ENCODE measurements at places on chromosomes 6 and 20.
A peak's percentile ranks its signal among the peaks of the same experiment; 100 is the strongest.

DNA sequence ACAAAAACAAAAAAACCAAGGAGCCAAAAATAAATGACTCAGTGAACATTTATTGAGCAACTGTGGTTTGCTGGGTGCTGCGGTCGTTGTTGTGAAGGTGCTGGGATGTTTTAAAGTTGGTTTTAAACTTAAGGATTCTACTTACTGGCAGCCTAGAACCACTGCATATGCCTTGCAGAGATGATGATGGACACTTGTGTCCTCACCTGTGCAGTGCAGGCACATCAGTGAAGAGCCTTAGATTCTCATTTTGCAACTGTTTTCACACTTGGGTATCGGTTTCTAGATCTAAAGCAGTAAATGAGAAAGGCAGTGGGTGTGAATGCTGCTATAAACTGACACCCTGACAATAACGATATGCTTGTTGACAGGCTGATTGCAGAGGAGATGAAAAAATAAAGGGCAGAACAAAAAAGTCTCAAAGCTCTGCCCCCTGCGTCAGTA is 68.8 kb downstream of the UTRN start:
- no peak for DNase-seq

DNA sequence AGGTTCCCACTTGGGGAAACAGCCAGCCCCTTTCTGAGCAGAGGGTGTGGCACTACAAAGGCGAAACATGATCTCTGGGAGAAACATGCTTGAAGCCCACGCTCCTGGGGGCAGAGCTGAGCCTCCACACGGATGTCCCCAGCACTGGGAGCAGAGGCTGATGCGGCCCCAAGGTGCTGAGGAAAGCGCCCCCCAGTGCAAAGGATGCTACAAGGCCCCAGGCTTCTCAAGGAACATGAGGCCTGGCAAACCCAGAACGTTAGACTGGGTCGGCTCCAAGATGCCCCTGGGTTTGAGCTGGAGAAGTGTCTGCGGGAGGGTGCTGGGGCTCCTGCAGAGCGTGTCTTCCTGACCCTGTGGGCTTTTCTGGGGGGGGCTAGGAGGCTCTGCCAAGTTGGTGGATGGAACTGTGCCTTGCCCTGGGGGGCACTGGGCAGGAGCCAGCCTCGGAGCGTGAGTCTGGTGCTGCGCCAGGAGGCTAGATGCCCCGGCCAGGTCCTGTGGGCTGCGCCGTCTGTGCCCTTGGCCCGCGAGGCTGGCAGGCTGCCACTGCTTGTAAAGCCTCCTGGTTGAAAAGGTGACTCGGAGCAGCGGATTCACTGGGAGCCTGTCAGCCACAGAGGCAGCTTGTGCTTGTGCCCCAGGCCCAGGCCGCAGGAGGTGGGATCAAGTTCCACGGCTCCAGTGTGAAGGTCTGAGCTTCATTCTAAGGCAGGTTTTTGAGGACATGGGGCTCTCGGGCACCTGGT is 8.1 kb downstream of the SYNJ2 start:
- DNase-seq, result no peak

GRCh38 chr6:81774542-81774941 is 22.1 kb upstream of the TENT5A start:
- DNase-seq, result no peak

DNA sequence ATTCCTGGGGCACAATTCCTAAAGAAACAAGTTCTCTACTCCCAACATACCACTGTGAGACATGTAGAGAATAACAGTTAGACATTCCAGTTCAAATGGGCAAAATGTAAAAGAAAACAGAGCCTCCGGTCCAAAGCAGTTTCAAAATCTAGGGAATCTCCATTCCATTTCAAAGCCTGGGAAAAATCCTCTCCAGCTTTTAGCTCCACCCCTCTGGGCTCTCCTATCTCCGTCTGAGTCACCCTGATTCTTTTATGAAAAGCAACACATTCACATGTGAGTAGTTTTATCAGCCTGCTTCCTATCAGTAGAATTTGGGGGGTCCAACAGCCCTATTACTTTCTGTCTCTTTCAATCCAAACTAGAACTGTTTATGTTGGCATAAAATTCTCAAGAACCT is 3.7 kb downstream of the CSNK2A1 start:
- no peak for DNase-seq

GRCh38 chr6:134714679-134715078 is 235.2 kb downstream of the ALDH8A1 start:
- no peak for DNase-seq

- DNase-seq, result no peak
Observed at GRCh38 chr6:110653381-110653780, 161.9 kb downstream of the CDK19 start.

DNA sequence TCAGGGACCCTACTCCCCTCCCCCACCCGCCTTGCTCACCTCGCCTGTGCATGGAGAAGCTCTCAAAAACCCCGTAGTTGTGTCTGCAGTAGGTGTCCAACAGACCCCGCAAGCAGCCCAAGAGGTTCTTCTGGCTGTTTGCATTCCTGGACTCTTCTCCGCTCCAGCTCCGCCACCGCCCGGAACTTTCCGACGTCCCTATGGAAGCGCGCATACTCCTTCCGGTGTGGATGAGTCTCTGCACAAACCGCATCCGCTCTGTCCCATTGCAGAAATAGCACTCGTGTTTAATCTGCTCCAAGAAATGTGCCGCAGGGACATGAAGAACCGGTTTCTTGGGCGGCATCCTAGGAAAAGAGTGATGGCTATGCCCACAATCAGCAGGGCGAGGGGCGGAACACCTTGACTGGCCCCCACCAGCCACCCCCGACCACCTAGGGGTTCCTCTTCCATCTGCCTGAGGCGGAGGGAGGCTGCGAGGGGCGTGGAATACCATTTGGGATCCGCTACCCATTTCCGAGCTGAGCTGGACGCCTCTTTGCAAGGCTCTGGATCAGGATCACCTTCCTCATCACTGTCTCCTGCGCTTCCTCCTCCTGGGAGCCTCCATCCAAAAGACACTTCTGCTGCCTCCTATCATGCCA is 20.2 kb downstream of the HLA-DRA start:
- DNase-seq, result no peak

- no peak for DNase-seq
Observed at GRCh38 chr6:52283111-52283510, 1.4 kb downstream of the MCM3 start.

DNA sequence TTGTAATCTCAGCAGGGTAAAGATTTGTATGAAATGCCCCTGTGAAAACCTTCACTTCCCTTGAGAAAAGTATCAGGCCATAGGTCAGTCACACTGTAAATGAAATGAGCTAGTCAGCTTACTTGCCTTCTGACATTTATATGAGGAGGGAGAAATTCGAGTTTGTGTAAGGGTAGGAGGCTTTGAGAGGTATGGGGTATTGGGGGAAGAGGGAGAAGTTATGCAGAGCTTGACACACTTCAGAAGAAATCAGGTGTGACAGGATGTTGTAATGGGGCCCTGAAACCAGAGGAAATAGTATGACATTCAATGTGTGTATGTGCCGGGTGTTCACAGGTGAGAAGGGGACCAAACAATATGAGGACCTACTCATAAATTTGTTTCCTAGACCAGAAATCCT is 64.2 kb upstream of the CCN6 start:
- no peak for DNase-seq

GRCh38 chr6:24489881-24490280 is 503 bp upstream of the GPLD1 start:
- peak; percentile 12 for DNase-seq

DNA sequence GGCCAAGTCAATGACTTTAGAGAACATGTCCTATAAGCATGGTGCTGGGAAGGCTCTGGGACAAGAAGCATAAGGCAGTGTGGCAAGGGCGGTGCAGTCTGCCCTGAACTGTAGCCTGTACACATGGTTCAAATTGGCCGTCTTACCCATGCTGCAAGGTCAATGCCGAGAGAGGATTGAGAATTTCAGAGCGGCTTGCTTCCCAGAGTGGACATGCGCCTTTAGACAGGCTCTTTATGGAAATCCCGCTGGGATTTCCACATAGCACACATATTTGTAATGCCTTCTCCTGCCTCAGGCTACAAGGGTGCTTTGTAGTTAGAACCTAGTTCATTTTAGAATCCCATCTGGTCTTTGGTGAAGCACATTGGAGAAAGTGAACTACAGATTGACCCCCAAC is 36.1 kb upstream of the CEP162 start:
- DNase-seq, result no peak

- DNase-seq, result no peak
Observed at GRCh38 chr20:32622585-32623468, 37.7 kb upstream of the NOL4L start.

GRCh38 chr6:52399511-52400312 is 20.4 kb upstream of the EFHC1 start:
- DNase-seq, result no peak

DNA sequence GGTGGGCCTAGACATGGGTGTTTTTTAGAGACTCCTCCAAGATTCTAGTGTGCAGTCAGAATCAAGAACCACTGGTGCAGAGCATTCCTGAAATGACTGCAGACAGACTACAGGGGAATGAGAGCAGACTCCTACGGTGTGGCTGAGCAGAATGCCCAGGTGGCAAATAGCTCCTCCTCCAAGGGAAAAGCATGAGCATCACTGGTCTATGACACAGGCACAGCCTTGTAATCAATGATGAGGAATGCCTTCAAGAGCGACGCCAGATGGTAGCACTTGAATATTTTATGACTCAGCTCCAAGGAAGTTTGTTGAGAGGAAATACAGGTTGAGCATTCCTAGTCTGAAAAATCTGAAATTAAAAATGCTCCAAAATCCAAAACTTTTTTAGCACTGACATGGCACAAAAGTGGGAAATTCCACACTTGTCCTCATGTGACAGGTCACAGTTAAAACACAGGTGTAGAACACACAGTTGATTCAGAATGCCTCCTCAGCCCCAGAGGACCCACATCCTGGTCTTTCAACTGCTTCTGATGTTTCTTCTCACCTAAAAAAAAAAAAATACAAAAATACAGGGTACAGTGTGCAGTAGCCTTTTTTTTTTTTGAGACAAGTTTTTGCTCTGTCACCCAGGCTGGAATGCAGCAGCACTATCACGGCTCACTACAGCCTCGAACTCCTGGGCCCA is 10.6 kb upstream of the FAM8A1 start:
- DNase-seq, result peak; percentile 75

- no peak for DNase-seq
Observed at GRCh38 chr20:10658051-10658823, 15.6 kb downstream of the JAG1 start.

DNA sequence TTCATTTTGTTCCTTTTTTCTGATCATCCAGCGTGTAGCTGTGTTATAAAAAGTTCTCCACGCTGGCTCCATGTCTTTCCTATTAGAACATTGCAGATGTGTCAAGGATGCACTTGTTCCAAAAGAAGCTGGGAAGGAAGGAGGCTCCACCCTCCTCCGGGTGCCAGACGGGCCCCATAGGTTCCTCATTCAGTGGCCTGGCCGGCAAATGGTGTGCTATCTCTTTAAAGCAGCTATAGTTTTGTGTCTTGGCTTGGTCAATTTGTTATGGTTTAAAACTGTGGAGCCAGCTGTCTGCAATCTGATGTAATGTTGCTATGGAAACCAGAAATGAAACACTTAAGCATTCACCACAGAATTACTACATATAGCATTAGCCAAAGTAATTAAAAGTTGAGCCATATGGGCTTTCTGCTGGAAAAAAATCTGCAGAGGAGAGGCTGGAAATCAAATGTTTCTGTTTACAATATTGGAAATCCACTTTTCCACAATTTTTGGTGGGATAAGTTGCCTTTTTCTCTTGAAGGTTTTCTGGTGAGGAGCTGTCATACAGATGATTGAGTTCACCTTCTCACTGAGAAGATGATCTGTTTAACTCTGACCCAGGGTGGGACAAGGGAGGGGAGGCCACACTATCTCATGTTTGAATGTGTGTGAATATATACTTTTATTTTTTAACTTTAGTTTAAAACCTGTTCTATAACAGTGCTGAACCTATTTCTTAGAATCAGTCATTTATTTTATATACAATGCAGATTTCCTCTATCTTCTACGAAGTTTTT is 167.4 kb downstream of the SASH1 start:
- DNase-seq, result peak; percentile 97

- no peak for DNase-seq
Observed at GRCh38 chr6:156901309-156902019, 124.3 kb downstream of the ARID1B start.

DNA sequence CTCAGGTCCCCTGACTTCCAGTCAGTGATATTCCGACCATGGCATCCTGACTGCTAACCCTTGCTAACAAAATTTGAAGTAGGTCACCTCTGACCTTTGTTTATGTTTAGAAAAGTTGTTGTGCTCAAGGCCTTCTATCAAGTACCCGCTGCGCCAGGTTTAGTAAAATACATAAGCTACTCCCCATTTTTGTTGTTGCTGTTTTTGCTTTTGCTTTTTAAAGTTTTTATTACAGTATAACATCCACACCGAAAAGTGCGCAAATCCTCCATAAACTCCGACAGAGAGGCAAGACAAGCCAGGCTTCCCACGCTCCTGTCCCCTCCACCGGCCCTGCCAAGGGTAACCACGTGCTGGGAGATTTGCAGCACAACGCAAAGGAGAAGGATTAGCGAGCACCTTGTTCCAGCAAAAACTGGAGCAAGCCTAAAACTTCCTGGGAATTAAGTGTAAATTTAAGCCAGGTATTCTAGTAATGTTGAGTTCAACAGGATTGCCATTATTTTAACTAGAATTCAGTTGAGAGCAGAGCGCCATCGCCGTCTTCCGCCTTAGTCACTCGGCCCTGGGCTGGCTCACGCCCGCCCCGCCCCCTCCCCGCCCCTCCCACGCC is 17.8 kb upstream of the HMGN4 start:
- DNase-seq, result no peak

- DNase-seq, result no peak
Observed at GRCh38 chr20:47675190-47676142, 109.8 kb downstream of the SULF2 start.

- DNase-seq, result no peak
Observed at GRCh38 chr6:16400248-16400760, 161.9 kb downstream of the GMPR start.

GRCh38 chr6:129134535-129134934 is 251.6 kb downstream of the LAMA2 start:
- no peak for DNase-seq

DNA sequence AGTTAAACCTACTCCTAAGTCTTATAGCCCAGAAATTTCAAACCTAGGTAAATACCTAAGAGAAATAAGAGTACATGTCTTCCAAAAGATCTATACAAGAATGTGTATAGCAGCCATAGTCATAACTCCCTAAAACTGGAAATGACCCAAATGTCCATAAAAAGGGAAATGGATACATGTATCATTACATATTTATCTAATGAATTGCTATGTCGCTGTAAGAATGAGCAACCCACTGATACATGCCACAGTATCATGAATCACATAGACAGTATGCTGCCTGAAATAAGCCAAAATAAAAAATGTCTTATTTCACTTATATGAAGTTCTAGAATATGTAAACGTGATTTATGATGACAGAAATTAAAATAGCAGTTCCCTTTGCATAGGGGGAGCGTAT is 679.5 kb downstream of the MAFB start:
- DNase-seq, result no peak

GRCh38 chr6:41228096-41228495 is at the start of gene TREML4:
Gene TREML4, plus strand, starts transcription at chr6:41228349. Its CDS starts 79 bp downstream, at chr6:41228428.
- DNase-seq, result no peak

- no peak for DNase-seq
Observed at GRCh38 chr6:34546551-34547321, 9.4 kb downstream of the SPDEF start.
